ENCODE measurements at places on chromosomes 7 and 10.

DNA sequence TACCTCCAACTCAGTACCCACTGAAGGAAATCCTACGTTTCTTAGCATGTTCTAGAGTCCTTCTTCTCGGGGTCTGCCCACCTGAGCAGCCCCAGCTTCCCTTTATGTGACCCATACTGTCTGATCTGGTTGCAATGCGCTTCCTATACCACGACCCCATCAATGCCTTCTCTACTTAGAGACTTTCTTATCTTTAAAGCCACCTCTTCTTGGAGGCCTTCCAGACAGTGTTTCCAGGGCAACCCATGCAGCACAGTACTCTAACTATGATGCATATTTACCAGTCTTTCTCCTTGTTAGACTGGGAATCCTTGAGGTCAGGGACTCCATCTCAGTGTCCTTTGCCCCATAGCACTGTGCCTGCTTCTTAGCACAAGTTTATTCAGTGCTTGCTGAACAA lies 54.5 kb upstream of the SLF2 start:
- DNase-seq = no peak

- no peak for DNase-seq
Measured at GRCh38 chr7:32034052-32034451, 36.2 kb downstream of the PDE1C start.

DNA sequence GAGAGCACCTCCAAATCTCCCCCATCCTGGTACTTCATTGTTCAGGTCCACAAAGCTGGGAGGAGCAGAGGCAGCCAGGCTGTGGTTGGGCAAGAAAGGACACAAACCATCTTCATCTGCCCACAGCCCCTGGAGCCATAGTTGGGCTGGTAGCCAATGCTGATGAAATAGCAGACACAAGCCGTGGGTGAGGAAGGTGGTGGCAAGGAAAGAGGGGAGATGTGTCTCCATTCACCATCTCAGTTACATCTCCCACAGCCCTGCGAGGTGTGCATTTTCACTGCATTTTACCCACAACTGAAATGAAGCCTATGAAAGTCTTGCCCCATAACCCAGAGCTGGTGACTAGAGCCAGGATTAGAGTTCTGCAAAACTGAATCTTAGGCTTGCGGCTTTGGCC lies 35.0 kb downstream of the PIK3AP1 start:
- no peak for DNase-seq

DNA sequence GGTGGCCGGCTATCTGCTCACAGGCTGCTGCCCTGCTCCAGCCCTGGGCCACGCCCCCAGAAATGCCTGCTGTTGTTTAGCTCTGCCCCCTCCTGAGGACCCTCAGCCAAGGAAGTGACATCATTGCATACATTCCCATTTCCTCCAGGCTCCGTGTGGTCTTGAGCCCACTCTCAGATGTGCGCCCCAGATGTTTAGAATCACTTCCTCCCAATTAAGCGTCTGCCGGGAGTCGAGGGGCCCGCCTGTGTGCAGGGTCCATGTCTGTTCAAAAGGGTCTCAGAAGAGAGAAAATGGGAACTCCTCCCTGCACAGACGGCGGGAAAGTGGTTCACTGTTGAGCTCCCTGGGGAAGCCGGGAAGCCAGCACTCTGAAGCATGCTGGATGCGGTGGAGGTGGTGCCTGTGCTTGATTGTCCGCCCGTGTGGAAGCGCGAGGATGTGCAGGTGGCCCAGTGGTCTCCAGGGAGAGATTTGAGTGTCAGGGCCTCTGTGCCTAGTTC lies 116.9 kb upstream of the PPIF start:
- no peak for DNase-seq

DNA sequence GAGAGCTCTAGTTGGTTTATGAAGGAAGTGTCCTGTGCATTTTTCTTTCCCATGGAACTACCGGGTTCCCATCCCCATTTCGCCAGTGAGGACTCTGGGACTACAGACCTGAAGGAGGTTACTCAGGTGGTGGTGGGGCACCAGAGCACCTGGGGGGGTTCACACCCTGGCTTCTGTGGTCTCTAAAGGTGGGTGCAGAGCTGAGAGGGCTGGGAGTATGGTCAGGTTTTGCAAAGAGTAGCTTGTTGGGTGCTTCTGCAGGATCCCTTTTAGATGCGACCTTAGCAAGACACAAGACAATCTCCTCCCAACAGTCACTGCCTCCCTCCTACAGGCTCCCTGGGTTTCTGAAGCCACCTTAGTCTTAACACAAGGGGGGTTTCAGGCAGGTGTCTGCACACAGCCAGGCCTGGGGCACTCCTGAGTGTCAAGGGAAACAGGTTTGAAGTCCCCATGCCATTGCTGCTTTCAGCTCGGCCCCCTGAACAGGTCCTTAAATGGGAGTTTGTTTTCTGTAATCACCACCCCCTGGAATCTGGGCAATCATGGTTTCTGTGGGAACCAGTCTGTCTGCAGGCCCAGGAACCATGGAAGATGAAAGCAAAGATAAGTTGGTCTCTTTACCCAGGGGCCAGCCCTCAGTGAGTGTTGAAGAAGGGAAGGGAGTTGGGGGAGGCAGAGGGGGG lies 9.9 kb upstream of the CXCL12 start:
- no peak for DNase-seq

DNA sequence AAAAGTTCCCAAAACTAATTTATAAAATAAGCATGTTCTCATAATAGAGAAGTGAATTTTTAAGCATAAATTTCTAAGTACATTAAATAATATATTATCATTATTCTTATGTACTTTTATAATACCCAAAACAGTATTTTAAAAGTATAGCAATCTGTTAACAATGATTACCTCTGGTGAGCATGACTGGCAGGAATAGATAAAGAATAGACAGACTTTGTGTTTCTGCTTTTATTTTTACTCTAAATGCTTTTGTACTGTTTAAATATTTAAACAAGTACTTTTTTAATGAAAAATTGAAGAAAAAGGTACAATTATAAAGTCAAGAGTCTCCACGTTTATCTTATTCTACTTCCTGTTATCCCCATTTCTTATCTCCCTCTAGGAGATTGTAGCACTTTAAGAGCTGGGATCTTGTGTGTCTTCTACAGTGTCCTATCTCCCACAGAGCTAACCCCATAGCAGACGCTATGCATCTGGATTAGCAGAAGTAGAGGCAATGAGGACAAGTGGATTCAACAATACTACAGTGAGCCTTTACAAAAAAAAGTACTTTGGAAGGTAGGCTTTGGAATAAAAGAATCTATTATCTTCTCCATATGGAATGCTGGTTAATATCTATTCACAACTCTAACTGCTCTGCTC lies 42.9 kb downstream of the IDE start:
- no peak for DNase-seq

DNA sequence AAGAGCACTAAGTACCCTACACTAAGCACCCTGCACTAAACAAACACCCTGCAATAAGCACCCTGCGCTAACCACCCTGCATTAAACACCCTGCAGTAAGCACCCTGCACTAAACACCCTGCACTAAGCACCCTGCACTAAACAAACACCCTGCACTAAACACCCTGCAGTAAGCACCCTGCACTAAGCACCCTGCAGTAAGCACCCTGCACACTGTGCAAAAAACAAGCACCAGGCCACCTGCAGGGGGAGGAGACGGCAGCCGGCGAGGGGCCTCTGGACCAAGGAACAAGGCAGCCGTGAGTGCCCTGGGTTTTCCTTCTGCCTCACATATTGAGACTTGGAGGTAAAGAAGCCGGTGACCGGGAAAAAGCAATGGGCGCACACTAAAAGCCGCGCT lies 30.2 kb downstream of the KNDC1 start:
- no peak for DNase-seq

DNA sequence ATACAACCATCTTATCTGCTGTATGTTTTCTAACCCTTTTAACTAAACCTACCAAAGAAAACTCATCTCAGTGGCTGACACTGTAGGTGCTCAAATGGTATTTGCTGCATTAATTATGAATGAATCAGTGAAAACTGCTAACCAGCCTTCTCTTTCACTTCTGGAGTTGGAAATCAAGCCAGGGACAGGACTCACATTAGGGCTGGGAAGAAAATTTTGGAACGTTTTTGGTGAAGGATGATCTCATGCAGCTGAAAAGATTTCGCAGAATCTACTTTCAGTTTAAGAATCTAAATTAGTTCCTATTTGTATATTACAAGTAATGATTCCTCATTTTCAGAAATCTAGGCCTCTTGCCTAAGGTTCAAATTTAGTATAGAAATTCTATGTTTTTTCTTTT lies 12.9 kb downstream of the MTPN start:
- no peak for DNase-seq

DNA sequence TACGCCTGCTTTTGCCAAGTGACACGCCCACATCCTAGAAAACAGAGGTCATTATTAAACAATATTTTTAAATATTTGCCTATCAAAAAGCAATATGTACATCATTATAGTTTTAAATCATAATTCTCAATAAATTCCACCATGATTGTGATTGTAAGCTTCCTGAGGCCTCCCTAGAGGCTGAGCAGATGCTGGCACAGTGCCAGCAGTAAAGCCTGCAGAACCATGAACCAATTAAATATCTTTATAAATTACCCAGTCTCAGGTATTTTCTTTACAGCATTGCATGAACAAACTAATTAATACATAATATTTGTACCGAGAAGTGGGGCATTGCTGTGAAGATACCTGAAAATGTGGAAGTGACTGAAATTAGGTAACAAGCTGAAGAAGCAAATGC lies 174.7 kb upstream of the TMEM196 start:
- no peak for DNase-seq

GRCh38 chr10:18647151-18647550 lies 4.2 kb downstream of the NSUN6 start:
- no peak for DNase-seq
